H4 (cell line): ENCODE measurements at places on chromosomes 2 and 18. TPM values are rescaled to one million over a fixed set of nuclear protein-coding genes. Genes with fewer than 3 reads are reported as not detected.

- peak; percentile 57 for DNase-seq
These were observed 31.8 kb downstream of the ARHGAP25 start for GRCh38 chr2:68766376-68766845.

DNA sequence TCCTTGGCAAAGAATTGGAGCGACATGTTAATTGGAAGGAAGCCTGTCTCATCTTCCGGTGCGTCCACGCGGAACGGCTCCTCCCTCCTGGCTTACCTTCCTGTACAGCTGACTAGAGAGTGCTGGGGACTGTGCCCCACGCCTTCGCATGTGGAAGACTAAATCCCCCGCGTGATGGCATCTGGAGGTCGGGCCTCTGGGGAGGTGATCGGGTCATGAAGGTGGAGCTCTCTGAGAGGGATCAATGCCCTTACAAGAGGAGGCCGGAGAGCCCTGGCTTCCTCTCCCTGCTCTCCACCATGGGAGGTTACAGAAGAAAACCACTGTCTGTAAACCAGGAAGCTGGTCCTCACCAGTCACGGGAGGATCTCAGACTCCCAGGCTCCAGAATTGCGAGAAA lies 104.1 kb upstream of the OTOS start:
- no peak for DNase-seq

CASP10 gene
- 1.0 and 1.2 TPM in 2 replicates for total RNA-seq

GRCh38 chr2:105813045-105813315 lies 68.3 kb downstream of the NCK2 start:
- no peak for DNase-seq

DNA sequence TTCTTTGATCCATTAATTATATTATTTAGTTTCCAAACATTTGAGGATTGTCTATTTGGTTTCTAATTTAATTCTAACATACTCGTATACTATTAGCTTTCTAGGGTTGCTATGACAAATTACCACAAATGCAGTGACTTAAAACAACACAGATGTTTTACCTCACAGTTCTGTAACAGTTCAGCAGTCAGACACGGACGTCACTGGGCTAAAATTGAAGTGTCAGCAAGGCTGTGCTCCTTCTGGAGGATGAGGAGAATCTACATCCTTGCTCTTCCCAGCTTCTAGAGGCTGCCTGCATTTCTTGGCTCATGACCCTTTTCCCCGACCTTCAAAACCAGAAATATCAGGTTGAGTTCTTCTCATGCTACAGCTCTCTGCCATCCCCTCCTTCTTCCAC lies 117.6 kb downstream of the TFCP2L1 start:
- no peak for DNase-seq

SLC38A11 gene
- total RNA-seq = not detected in 2 replicates

DNA sequence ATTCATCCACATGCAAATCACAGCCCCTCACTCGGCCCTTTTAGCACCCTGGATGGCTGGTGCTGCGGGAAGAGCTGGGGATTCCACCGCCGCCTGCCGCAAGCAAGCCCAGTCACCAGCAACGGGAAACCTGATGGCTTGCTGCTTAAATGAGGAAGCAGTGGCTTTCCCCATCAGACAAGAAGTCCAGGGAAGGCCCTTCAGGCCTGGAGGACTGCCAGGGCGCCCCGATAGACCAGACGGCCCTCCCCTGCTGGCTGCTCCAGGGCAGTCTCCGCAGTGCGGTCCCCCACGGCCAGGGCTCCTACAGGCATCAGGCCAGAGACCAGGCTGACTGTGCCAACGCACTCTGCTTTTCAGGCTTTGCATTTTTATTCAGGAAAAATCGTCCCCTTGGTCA lies 439.1 kb downstream of the EIPR1 start:
- DNase-seq = no peak

DNA sequence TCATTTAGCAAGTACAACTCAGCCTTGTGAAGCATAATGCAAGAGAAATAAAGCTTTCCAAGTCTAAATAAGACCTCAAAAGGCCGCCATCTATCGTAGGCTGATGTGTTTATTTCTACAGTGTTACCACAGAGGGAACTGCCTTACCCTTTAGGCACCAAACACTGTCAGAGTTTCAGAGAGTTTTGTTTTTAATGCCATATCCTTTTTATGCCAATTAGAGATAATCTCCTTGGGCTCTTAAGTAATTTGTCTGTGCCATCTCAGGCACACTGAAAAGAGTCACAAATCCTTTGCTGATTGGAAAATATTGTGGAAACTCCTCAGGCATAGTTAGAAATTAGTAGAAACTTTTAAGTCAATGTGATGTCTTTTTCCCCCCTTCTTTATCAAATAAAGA lies 797.1 kb downstream of the SLC4A3 start:
- DNase-seq = peak; percentile 8

RFX8 gene
- total RNA-seq = 0.41 TPM in 1 of 2 replicates, not detected in the other
